ENCODE measurements at places on chromosomes 12 and 14.

DNA sequence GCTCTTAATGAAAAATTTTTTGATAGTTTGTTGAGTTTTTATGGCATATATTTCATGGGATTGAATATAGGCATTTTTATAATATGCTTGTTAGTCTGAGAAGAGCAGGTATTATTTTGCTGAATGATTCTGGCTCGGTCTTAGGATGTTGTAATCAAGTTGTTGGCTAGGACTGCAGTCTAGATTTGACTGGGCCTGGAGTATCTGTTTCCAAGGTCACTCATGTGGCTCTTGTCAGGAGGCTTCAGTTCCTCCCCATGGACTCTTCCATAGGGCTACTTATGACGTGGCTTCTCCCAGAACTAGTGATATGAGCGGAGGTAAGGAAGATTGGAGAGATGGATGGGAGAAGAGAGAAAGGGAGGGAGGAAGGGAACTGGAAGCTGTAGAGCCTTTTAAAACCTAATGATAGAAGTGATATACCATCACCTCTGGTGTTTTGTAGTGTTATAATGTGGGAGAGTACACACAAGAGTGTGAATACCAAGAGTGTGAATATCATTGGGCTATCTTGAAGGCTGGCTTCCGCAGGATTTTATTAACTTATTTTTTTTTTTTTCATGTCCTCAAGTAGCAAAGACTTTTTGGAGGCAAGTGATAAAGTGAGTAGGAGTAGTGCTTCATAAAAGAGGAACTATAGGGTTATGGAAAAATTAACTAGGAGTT, 4.4 kb downstream of the MNAT1 start:
- no peak for DNase-seq

GRCh38 chr12:78038986-78039385, 208.3 kb downstream of the NAV3 start:
- DNase-seq = no peak

DNA sequence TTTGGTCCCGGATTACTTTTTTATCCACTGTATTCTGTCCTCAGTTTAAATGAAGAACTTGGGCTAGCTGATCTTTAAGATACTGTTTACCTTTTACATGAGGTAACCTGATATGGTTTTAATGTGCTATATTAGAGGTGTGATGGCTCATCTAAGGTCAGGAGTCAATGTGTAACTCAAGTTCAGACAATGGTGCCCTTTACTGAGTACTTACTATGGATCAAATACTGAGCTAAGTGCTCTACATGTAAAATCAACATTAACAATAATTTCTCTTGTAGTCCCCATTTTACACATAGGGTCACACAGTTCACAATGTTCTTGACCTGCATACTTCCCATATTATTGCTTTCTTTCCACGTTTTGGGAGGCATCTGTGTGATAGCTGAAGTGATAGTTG, 79.2 kb downstream of the CEP83 start:
- peak; percentile 4 for DNase-seq

DNA sequence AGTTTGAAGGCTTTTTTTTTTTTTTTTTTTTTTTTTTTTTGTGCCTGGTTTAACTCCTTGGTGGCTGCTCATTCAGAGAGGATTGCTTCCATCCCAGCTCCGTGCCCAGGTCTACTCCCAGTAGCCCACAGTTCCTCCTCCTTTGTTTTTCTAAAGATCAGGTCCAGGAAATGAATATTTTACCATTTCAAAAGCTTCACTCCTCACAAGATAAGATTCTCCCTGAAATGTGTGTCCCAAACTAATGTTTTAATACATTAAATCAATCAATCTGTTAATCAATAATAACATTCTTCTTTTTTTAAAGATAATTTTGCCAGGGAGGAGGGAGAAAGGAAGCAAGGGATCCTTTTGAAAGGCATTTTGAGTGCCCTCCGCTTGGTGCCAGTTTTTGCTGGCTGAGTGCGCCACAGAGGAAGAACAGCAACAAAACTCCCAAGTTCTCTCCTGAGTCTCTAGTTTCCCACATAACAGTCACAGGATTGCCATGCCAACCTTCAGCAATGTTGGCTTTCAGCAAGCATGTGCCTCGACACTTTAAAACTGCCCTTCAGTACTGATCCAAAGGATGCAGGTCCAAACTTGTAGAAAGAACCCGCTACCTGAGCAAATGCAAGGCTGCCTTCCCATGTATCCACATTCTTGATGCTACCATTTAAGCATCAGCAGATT, 99.2 kb downstream of the RMST start:
- no peak for DNase-seq

DNA sequence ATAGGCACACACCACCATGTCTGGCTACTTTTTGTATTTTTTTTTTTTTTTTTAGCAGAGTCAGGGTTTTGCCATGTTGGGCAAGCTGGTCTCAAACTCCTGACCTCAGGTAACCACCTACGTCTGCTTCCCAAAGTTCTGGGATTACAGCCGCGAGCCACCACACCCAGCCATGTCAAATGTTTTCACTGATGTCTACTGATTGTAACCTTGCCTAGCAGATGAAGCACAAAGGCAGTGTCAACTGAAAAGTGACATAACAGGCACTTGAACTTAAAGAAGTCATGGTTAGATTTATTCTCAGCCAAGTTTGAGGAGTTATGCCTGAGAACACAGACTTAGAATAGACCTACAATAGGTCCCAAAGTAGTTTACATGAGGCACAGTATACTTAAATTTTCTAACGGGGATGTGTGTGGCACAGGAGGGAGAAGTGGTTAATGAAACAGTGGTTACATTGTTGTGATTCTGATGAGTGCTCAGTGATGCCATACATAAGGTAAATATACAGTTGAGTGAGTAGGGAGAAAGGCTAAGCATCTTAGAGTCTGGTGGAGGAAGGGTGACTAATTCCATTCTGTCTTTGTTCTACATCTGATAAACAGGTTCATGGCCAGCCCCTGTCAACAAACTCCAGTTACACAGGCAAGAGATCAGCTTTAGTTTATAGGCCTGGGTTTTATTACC, 12.6 kb upstream of the RNASE4 start:
- peak; percentile 49 for DNase-seq

- no peak for DNase-seq
These were observed 25.7 kb downstream of the TEP1 start for GRCh38 chr14:20387576-20387975.

- no peak for DNase-seq
These were observed 23.0 kb downstream of the ISCA2 start for GRCh38 chr14:74516451-74517160.

DNA sequence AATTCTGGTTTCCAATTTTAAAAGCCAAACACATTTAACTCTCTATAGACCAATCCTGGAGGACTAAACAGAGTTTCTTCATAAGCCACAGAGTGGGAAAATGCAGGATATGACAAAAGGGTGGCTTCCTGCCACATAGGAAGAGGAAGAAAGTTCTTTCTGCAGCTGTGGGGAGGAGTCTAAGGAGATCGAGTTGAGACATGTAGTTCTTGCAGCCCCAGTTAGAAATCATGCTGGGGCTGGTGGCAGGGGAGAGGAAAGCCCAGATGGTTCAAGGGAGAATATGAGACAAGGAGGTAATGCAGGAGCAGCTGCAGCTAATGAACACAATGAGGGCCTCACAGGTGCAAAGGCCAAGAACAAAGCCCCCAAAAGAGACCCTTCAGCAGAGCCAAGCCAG, 85.0 kb upstream of the ARID2 start:
- no peak for DNase-seq

GRCh38 chr12:6831450-6831995, 3.3 kb downstream of the P3H3 start:
- no peak for DNase-seq

DNA sequence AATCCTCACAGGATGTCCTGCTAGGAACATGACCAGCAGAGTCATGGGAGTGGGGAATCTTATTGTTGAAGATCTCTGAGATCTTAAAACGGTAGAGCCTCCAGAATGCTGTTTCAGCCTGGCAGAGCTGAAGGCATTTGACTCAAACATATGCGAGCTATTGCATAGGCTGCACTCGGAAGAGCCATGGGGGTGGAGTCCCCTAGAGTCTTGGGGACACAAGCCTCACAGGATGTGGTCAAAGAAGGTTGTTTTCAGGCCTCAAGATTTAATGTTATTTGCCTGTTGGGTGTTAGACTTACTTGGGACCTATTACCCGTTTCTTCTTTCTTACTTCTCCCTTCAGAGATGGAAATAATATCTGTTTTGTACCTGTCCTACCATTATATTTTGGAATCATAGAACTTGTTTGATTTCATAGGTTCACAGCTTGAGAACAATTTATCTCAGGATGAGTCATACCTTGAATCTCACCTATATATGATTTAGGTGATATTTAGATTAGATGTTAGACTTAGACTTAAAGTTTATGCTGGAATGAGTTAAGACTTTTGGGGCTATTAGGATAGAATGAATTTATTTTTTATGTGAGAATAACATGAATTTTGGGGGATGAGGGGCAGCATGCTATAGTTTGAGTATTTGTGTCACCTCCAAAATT, 172.2 kb upstream of the ATP2B1 start:
- no peak for DNase-seq

DNA sequence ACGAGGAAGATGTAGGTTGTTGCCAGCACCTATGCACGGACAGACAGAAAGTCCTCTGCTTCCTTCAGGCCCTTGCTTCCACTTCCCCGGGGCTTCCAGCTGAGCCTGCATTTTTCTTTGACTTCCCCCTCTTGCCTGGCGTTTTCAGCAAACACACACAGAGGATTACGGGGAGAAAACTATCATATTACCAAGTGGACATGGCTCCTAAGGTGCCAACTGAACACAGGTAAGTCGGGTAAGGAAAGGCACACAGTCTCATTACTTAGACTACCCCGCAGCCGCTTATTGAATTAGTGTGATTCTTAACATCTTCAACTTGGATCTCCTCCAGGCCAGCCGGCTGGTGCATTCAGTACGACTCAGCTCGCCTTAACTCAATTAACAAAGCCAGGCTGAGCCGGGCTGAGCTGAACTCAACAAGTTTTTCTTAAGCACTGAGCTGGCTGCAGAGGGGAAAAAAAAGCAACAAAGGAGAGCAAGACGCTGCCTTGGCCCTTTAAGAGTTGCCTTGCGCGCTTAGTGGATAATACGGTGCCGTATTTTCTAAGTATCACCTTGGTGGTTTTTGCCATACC, 19.2 kb upstream of the MAP1LC3B2 start:
- no peak for DNase-seq

DNA sequence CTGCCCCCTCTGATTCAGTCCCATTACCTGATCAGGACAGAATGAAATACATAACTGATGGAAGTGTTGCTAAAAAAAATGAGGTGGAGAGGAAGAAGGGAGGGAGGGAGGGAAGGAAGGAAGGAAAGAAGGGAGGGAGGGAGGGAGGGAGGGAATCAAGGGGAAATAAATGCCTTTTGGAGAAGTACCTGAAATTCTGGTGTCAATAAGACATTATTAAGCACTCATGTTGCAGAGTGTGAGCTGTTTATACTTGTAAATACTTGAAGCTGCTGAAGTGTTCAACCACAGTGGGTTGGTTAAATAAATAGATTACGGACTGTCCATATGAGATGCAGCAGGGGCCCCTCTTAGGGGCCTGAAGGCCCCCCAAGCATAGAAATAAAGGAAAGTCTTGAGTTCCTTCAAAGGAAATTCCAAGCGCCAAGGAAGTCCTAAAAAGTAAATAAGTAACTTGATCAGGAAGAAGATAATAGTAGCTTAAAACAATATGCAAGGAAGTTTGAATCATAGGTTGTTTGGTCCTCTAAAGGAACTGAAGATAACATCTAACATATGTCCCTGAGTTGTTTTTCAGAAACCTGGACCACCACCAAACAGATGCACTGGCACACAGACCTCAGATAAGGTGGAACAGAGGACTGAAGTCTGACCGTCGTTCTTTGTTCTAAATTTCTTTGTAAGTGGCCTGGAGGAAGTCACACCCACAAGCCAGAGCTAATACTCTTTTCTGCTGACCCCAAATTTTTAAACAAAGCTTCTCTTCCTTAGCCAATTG, 110.8 kb downstream of the SEC23A start:
- no peak for DNase-seq

GRCh38 chr14:89787525-89787924, 167.0 kb downstream of the EFCAB11 start:
- no peak for DNase-seq

GRCh38 chr14:42047421-42048055, 440.9 kb downstream of the LRFN5 start:
- DNase-seq = no peak

DNA sequence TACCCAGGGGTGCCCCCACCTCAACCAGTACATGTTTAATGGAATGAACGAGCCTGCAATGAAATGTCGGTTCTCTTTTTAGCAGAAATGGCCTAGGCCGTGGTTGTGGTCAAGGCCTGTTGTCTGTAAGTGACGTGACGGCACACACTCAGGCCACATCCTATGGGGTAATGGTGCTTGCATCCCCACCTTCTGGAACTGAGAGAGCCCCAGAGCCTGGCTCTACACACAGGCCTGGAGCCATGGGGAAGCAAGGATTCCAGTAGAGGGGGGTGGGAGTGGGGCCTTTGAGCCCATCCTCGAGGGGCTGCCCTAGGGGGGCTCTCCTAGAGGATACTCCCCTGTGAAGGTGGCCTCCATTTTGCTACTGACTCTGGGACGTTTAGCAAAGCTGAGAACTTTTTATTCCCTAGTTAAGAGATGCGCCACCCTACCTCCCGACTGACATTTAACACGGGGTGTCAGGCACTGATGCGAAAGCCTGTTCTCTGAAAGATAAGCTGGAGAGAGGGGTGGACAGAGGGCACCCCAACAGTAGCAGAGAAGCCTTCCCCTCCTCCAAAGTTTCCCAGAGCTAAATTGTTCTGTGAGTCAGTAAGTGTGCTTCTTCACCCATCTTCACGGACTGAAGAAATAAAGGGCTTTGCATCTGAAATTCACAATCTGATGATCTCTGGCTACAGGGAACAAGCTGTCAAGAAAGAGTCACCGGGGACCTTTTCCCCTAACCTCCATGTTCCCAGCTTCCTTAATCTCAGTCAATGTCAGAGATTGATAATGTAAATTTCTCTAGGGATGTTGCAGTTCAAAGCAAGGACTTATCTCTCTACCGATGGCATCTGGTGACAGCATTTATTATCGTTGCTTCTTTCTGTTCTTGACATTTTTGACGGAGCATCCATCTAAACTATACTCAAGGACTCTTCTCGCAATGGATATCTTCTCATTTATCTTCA, 6.8 kb downstream of the RIN3 start:
- no peak for DNase-seq

- no peak for DNase-seq
These were observed 10.4 kb upstream of the SALL2 start for GRCh38 chr14:21536418-21537089.

- DNase-seq = peak; percentile 59
These were observed 1.5 kb downstream of the DDHD1 start for GRCh38 chr14:53151523-53152183.

DNA sequence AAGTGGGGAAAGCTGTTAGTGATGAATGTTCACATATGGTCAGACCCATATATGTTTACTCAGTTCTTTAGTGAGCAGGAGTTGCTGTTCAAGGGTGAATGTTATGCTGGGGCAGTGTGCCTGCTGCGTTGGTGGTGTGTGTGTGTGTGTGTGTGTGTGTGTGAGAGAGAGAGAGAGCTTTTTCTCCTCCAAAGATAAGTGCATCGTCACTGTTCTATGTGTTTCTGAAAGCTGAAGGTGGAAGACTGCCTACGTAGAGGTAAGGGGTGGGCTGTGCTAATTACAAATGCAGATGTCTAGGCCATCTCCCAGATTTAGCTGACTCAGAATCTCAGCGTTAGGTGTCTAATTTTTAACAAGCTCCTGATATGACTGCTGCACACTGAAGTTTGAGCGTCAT, 10.5 kb downstream of the GABARAPL1 start:
- DNase-seq = no peak

GRCh38 chr14:102873546-102874061, 48.9 kb upstream of the AMN start:
- no peak for DNase-seq

GRCh38 chr12:94290353-94290752, 142.0 kb downstream of the PLXNC1 start:
- DNase-seq = no peak

Measured in HT-29 (cell line).